ENCODE measurements at places on chromosomes 13 and 19.

GRCh38 chr13:27398360-27398759 lies 26.1 kb upstream of the GTF3A start:
- no peak for DNase-seq

DNA sequence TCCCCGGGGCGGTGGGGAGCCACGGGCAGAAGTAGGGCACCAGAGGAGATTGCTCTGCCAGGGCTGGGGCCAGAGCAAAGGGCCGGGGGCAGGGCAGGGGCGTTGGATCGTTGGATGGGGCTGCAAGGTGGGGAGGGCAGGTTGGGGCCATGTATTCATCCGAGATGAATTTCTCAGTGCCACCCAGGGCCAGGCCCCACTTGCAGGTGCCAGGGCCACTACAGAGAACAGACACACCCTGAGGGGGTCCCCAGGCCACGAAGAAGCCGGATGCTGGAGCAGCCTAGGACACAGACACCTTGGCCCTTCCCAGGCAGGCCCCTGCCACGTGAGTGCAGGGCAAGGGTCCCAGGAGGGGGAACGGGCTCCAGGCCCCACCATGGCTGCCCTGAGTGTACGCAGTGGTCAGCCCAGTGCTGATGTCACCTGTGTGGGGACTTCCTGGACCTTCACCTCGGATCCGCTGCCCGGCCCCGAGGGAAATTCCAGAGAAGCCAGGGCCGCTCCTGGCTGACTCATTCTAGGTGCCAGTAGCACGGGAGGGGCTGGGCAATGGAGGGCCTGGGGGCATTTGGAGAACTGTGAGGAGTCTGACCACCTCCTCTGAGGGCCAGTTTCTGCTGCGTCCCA lies 9.6 kb upstream of the SBNO2 start:
- no peak for DNase-seq

DNA sequence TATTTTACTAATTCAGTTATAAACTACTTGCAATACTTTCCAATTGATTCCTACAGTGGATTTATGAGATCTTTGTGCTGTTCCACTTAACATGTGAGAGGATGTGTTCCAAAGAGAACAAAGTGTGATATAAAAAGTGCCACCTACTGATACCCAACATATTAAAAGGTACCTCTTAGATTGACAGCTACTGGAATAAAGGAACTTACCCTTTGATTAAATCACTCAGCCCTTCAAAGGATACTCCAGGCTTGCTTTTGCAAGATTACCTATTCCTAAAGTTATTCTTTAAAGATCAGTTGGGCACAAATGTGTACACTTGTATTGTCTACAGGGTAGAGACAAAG lies 65.9 kb downstream of the DCT start:
- no peak for DNase-seq

GRCh38 chr13:48400850-48401291 lies 12.0 kb downstream of the LPAR6 start:
- no peak for DNase-seq

DNA sequence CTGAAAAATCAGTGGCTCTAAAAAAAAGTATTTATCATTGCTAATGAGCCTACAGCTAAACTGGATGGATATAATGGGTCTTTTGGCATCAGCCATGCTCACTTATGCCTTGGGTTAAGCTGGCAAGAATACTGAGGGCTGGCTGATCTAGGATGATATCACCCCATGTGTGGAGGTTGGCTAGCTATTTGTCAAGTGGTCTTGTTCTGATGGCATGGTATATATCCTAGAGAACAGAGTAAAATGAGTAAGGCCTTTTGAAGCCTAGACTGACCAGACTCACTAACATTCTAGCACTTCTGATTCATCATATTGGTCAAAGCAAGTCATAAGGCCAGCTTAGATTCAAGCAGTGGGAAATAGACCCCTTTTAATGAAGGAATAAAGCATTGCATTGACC lies 383.0 kb downstream of the SLITRK1 start:
- DNase-seq, result no peak

- no peak for DNase-seq
These were observed 355.1 kb downstream of the SLITRK5 start for GRCh38 chr13:88026241-88026640.

DNA sequence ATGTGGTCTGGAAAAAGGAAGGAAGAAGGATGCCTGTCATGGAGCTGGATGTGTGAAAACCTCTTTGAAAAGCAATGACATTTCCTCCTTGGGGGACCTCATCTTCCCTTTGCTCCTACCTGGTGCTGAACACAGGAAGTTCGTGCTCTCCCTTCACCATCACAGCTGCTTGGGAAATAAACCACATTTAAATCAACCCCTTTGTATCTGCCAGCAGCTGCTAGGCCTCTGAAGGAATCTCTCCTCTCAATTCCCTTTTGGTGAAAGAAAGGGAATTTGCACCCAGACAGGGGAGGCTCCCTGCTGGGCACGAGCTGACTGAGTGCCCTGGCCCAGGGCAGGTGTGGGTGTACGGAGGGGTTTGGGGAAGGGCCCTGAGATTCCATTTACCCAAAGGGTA lies 437.7 kb downstream of the TSHZ3 start:
- DNase-seq, result no peak

DNA sequence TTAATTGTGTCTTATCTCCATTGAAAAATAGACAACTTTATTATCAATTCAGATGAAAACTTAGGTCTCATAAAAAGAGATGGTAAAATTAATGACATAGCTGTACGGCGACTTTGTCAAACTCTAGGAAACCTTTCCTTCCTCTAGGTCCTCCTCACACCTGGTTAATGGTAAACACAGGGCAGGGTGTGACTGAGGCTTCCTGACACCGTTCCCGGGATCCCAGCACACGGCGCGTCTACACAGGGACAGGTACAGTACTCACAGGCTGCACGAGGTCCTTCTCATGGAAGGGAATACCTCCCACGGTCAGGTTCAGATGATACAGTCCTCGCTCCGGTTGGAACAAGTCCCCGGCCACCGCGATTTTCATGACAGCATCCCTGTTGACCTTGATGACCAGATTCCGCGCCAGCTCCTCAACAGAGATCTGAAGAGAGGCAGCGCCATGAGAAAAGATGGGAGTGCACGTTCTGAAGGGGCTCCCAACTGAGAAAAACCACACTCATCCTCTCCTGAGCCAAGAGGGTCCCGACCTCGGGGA lies 35.5 kb downstream of the GAS6 start:
- no peak for DNase-seq

DNA sequence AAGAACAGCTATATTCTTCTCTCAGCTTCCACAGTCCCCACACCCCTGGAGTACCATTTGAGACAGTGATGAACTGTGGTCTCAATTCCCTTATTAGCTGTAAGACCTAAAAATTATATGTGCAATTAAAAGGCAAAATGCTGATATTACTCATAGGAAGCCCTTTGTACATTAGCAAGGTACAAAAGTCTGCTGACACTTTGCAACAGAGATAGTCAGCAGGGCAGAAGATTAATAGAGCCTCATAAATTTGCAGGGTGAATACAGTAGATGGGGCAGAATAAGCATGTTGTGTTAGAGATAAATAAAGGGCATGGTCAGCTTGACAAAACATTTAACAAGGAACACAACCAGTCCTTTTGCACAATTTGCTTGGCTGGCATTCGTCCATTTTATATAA lies 210.0 kb upstream of the OBI1 start:
- DNase-seq, result no peak

GRCh38 chr13:34608331-34608730 lies 333.7 kb upstream of the NBEA start:
- no peak for DNase-seq

GRCh38 chr13:106241974-106242953 lies 293.2 kb downstream of the EFNB2 start:
- DNase-seq, result no peak

GRCh38 chr19:44634785-44635184 lies 8.9 kb upstream of the PVR start:
- no peak for DNase-seq

GRCh38 chr19:57280962-57281400 lies 696 bp downstream of the ZNF460 start:
- DNase-seq, result no peak

GRCh38 chr13:65746406-65746921 lies 1483.7 kb downstream of the PCDH9 start:
- DNase-seq, result no peak

DNA sequence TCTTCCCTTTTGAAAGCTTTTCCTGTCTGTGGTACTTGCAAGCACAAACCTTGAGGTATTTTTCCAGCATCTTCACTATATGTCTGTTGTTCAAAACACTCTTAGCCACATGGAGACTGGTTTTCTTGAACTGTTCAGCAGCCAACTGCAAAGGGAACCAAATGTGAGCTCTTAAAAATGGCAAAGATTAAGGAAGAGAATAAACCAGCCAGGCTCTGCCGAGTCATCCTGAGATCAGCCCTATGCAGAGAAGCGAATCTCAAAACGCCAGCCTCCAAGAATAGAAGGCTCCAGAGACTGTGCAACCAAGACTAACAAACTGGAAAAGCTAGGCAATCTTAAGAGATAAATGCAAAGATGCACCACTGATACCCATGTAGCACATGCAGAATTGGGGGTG lies 20.7 kb downstream of the AKAP8 start:
- DNase-seq, result no peak

DNA sequence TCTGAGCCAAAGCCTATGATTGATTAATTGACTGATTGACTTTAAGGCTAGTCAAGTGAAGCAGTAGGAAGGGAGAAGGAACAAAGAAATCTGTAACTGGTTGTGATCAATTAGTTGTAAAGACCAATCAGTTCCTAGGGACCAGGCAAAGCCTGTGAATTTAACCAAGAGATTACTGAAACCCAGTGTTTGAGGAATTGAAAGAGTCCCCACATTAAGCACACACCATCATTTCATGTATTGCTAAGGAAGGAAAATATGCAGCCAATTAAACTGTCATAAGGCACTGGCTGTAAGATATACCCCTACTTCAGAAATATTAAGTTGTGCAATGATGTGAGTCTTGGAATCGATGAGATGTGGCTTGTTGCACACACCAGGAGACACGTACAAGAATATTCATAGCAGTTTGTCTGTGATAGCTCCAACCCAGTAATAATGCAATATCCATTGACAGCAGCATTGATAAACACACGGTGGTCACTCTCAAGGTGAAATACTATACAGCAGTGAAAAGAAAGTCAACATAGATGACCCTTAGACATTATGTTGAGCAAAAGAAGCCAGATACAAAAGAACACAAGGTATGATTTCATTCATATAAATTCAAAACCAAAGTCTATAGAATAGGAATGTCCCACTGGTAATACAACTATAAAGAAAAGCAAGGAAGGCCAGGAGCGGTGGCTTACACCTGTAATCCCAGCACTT lies 9.0 kb downstream of the C19orf47 start:
- DNase-seq, result no peak

- no peak for DNase-seq
These were observed 2.7 kb downstream of the COL4A1 start for GRCh38 chr13:110304256-110304655.

DNA sequence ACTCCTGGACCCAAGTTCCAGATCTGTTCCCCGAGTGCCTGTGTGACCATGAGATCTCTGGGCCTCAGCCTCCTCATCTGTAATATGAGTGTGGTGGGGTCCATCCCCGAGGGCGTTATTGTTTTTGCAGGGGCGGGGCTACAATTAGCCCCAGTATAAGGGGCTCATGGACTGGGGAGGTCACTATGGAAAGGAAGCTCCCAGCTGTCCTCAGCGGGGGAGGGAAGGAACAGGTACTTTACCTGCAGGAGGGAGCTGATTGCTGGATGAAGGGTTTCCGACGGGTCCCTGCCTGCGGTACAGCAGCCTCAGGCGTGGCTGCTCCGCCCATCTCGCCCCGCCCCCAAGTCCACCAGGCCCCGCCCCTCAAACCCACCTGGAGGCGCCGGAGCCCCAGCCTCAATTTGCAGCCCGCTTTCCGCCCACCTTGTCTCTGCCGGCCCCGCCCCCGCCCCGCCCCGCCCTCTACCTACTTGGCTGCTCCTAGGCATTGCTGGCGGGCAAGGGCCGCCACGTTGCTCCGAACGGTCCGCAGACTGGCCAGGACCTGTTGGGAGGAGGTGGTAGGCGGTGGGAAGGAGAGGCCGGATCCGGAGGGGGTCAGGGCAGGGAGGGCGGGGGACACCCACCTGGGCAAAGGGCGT lies 5.5 kb downstream of the PDE4C start:
- DNase-seq, result no peak

DNA sequence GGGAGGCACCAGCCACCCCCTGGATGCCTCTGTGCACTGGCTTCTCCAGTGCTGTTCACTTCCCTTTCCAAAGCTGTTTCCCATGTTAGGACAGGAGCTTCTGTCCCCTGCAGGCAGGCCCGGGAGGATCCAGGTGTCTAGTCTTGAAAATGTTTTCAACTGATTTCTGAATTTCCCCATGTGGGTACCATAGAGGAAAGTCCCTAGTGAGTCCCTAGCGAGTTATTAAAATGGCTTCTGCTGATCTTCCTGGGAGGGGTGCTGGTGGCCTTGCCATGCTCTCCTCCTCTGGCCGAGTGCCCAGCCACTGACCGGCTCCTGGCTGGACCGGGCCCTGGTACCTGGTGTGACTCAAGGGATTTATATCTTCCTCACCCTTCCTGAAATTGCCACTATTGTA lies 5.2 kb upstream of the ANKRD10 start:
- no peak for DNase-seq

- no peak for DNase-seq
These were observed 177.8 kb downstream of the NALCN start for GRCh38 chr13:101238555-101238954.

- DNase-seq, result no peak
These were observed 19.7 kb upstream of the SYCN start for GRCh38 chr19:39223703-39224279.

DNA sequence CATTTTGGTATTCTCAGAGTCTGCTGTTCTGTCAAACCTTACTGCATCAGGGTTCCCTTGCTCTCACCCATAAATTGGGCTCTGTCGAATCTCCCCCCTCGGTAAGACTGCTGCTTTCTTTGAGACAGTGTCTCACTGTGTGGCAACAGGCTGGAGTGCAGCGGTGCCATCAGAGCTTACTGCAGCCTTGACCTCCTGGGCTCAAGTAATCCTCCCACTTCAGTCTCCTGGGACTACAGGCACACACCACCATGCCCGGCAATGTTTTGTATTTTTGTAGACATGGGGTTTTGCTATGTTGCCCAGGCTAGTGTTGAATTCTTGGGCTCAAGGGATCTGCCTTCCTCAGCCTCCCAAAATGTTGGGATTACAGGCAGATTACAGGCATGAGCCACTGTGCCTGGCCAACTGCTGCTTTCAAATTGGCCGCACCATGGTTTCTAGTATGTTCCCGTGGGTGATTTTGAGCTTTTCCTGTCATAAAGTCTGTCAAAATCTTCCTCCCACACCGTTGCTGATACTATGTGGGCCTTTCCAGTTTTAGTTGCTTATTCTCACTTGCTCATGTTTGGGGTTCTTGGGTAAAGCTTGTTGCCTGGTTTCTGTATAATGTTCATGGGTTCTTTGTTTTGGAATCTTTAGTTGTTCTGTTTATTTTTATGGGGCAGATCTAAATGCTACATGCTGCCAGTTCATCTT lies 10.6 kb downstream of the RFC3 start:
- DNase-seq, result no peak

- no peak for DNase-seq
These were observed 7.7 kb upstream of the FGF9 start for GRCh38 chr13:21663197-21663596.
